ENCODE measurements at places on chromosomes 4 and X.

- no peak for DNase-seq
Measured at GRCh38 chrX:140180585-140180984, 215.3 kb upstream of the CXorf66 start.

GRCh38 chrX:100642290-100642689, 1.7 kb upstream of the SRPX2 start:
- no peak for DNase-seq

- DNase-seq: no peak
Measured at GRCh38 chr4:142278171-142278570, 567.9 kb downstream of the INPP4B start.

DNA sequence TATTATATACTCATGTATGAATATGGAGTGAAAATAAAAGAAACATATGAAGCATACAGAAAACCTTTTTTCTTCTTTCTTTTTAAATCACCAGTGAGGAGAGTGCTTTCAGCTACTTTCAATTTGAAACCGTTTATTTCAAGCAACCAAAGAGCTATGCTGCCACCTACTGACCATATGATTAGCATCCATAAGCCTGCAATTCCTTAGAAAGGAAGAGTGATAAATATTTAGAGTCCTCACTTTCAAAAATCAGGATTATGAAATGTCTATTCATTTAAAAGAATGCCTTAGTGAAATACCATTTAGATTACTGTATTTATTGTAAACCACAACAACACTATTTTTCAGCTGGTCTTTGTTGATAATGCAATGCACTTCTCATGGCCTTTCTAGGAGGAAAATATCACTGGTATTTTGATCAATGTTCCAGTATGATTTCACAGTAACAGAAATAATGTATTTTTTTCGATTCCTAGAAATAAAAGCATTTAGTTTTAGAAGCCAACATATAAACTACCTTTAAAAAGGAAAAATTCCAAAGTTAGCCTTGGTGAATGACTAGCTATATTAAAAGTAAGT, 667.6 kb downstream of the PCDH18 start:
- no peak for DNase-seq

GRCh38 chr4:94545296-94545695, 93.6 kb downstream of the PDLIM5 start:
- DNase-seq: no peak

DNA sequence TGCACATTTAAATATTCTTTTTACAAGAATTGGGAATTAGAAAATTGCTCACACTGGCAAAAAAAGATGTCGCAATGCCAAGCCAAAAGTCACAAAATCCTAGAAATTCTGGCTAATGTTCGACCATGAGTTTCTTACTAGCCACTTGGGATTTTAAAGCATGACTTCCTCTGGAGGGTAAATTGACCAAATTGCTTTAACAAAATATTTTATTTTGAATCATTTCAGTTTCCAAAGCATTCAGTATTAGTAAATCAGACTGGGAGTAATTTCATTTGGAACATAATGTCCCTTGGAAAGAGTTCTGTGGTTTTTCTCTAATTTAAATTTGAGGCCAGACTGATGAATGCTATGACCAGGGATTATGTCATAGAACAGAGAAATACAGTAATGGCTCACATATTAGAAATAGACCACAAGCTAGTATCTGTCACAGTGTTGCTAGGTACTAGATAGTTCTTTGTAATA, 7.6 kb upstream of the CXCL5 start:
- no peak for DNase-seq

GRCh38 chr4:7186031-7186430, 6.3 kb upstream of the SORCS2 start:
- DNase-seq: no peak

DNA sequence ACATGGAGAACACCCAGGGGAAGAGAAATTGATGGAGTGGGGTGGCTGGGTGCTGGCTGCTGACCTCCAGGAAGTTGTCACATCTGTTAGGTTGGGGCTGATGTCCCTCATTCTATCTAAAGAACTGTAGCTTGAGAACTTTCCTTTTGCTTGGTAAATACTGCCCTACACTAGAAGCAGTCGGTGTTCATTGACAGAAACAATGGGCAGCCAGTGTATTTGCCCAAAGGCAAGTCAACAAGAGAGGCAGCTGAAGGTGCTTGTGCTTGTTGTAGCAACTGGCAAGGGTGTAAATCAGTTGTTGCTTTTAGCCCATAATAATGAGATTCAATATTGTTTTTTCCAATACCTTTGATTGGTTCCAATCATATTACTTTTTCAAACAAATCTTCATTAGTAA, 956 bp downstream of the TMEM154 start:
- DNase-seq: no peak

GRCh38 chr4:44231006-44231405, 217.6 kb downstream of the KCTD8 start:
- no peak for DNase-seq

DNA sequence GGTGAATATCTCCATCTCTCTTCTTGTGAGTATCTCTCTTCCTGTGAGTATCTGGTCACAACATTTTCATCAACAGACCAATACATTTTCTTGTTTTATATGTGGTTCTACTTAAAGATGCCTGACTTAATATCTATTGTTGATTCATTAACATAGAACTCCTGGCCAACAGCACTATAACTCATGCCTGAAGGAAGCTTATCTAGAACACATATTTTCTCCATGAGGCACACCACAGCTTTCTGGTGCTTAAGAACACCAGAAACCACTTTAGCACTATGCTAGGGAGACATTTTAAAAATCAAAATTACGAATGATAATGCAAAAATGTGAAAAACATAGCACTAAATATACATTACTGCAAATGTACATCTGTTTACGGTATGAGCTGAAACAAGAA, 190.4 kb downstream of the GABRB1 start:
- no peak for DNase-seq

DNA sequence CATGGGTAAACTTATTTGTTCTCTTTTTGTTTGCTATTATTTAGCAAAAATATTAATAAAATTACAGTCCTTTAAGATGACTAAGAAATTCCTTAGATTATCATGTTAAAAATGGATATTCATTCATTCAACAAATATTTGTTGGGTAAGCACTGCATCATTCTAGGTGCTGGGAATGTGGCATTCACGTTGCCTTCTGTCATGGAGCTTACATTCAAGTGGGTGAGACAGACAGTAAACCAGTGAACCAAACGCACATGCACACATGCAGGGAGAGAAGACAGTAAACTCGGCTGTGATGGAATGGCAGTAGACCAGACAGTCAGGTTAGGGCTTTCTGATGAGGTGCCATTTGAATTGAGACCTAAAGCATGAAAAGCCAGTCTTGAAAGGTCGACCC, 91.8 kb downstream of the STOX2 start:
- no peak for DNase-seq

DNA sequence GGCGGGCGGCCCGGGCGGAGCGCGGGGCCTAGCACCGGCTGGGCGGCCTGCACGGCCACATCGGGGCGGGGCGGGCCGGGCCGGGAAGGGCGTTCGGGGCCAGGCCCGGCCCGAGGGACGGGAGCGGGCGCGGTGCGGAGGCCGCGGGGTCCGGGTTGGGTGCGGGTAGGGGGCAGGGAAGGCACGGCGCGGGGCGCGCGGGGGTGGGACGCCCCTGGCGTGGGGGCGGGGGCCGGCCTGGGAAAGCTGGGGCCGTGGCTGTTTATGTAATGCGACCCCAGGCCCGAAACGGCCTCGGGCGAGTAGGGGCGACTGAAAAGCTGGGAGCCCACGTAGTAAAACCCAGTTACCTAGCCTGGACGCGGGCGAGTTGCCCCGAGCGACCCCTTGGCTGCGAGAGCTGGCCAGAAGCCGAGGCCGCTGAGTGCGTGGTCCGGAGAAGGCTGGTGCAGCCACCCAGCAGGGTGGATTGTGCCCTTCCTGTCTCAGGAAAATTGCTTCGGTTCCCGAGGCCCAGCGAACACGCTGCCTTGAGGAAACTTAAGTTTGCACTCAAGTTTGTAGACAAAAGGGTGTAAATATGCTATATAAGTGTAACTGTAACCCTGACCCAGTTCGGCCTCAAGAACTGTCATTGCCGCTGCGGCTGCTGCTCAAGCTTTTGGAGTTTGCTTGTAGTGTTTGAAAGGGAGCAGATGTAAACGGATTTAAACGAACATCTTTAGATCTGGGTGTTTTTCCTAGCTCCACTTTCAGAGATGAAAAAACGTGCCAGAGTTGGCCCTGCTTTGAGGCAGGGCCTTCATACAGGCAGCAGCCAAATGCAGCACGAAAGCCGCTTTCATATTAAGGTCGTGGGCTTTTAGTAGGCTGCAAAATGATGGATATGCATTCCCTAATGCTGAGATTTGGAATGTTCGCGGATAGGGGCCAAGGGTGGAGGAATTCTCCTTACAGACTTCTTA, 674 bp downstream of the SEC24B start:
- DNase-seq: no peak

DNA sequence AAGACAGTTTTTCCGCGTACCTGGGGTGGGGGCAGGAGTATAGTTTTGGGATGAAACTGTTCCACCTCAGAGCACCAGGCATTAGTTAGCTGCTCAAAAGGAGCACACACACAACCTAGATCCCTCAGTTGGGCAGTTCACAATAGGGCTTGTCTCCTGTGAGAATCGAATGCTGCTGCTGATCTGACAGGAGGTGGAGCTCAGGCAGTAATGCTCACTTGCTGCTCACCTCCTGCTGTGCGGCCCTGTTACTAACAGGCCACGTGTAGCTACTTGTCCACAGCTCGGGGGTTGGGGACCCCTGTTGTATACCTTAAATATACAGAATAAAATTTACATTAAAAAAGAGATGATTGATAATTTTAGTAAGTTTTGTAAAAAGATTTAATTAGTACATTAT, 191.5 kb downstream of the SLC7A11 start:
- DNase-seq: no peak

GRCh38 chr4:126172126-126172525, 857.4 kb downstream of the FAT4 start:
- DNase-seq: no peak

DNA sequence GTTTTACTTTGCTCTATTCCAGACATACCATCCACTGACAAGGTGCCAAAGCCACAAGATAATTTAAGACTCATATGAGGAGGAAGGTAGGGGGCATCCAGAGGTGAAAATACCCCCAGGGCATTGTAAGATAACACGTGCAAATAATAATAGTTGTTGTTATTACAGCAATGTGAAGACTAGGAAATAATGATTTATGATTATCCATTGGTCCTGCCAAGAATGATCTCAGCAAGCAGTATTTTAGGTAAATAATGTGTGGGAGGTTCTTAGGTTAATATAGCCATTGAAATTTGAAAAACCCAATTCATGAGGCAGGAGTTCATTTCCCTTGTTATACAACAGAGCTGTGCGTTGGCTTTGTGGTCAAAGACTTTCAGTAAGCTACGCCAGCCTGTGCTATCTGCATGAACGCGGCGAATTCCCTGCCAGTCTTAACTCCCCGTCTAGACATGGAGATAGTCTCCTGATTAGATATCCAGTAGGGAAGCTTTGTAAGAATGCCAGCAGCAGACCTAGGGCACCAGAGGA, 47.2 kb upstream of the MXRA5 start:
- DNase-seq: no peak

DNA sequence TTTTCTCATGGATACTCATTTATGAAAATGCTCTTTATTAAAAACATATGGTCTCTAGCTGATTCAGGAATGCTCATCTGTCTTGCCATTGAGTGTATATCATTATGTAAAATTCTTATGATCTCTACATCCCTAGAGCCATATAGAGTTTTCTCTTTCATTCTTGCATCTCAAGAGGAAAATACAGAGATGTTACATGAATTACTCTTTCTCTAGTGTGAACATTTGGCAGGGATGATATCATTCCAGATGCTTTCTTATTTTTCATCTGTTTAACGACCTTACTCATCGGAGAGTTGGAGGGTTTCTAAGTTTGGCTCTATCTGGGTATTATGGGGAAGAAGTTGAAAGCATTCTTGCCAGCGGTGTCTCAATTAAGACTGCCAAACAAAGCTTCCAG, 202.9 kb upstream of the SLC7A11 start:
- DNase-seq: no peak

- no peak for DNase-seq
Measured at GRCh38 chr4:52780206-52780605, 29.0 kb upstream of the ERVMER34-1 start.

DNA sequence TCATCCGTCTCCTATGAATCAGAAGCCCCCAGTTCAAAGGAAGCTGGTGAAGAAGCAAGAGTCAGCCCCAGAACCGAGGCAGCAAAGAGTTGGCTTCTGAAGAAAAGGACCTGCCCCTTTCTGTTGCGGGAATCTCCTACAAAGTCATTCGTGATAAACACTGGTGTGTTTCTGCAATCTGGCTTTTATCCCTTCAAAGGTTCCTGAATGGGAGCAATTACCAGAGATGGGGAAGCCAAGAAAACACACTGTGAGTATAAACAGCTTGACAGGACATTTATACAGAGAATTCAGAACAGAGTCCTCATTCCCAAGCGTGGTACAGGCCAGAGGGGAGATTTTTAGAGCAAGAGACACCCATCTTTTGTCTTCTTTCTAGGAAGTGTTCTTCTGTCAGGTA, 226.8 kb upstream of the LNX1 start:
- no peak for DNase-seq

DNA sequence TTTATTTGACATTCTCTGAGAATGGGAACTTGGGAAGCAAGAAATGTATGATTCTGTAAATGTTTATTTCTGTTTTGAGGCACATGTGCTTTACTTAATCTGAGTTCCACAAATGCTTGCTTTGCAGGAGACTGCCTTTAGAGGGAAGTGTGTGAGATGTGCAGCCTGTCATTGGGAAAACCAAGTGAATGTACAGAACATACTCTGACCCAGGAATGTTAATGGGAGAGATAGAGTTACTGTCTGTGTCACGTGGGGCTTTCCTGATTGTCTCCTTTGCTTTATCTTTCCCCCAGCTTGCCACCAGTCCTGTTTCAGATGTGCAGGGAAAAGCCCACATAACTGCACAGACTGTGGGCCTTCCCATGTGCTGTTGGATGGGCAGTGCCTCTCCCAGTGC, 218.6 kb upstream of the ANXA3 start:
- DNase-seq: no peak

- DNase-seq: no peak
Measured at GRCh38 chr4:177228599-177228998, 81.1 kb upstream of the NEIL3 start.

GRCh38 chr4:47641755-47642154, 156.7 kb downstream of the ATP10D start:
- DNase-seq: no peak

DNA sequence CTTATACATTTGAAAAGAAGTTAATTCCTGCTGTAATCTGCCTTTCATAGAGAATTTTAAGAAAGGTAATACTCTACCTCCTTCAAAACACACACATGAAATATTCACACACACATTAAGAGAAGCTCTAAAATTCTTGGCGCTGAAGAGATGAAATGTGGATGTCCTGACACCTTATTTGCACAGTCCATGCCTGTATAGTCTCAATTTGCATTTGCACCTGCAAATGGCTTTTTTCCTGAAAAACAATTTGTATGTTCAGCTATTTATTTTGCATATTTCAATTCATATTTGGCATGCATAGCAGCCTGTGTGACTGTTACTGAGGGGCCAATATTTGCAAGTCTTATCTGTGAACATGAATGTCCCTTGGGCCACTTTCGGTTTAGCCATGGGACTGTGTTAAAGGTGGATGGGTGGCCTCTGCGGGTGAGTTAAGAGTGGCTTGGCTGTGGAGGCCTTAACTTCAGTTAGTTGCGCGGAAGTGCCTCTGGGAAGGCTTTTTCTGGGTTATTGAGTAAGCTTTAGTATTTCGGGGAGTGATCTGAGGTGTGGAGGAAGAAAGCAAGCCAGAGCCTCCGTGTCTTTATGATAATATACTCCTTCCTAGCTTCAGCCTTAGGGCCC, 443.3 kb upstream of the FAT1 start:
- DNase-seq: no peak
